ENCODE measurements at places on chromosomes 1 and 21.

GRCh38 chr1:197553281-197553680 is 222.0 kb downstream of the DENND1B start:
- no peak for DNase-seq

GRCh38 chr1:164511001-164511705 is 47.8 kb upstream of the PBX1 start:
- no peak for DNase-seq

- no peak for DNase-seq
These were observed 15.3 kb downstream of the CD2 start for GRCh38 chr1:116769561-116769977.

DNA sequence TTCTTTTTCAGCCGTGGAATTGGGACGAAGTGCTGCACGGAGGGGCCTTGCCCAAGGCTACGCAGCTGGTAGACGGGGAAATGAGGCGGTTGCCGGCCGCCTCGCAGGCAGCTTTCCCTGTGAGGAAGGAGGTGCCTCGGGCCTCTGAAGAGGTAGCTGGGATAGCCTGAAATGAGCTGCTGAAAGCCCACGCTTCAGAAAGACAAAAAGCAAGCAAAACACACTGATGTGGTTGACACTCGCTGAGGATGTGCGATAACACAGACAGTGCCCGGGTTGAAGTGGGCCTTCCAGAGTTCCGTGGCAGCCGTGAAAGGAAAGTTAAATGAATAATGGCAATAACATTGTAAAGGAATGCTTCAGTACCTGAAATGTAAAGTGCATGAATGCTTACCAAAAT is 47.2 kb downstream of the S1PR1 start:
- DNase-seq: no peak
